AG10803 (cell line): ENCODE measurements at places on chromosomes 1 and 21.

DNA sequence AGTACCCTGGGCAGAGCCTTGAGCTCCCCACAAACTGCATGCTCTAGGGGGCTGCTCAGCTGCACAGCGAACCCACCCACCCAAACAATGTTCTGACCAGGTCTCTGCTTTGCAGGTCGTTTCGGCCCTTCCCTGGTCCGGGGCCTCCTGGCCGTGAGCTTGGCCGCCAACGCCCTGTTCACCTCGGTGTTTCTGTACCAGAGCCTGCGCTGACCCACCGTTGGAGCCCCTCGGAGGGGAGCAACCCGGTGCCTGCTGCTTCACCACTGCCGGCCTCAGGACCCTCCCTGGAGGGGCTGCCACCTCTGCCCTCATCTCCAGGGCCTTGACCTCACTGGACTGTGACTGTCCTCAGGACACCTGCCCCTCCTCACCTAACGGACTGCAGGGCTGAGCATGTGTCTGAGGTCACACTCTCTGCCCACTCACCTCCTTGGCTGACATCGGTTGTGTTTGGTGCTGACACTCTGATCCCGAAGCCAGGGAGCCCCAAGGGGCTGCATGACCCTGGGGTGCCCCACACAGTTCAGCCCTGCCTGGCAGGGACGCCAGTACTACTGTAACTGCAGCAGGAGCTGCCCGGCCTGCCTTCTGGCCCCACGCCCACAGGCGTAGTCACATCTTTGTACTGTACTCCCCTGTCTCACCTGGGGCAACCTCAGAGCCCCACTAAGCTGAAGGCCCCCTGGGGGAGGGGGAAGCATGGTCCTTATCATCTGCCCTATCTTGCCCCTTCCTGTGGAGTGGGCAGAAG, 24.3 kb downstream of the TMEM201 start:
- no peak for DNase-seq

GRCh38 chr1:44408632-44409602, 3.9 kb downstream of the RNF220 start:
- DNase-seq, result no peak

- DNase-seq, result peak; percentile 80
These were observed 180.4 kb downstream of the FGGY start for GRCh38 chr1:59477286-59477685.

DNA sequence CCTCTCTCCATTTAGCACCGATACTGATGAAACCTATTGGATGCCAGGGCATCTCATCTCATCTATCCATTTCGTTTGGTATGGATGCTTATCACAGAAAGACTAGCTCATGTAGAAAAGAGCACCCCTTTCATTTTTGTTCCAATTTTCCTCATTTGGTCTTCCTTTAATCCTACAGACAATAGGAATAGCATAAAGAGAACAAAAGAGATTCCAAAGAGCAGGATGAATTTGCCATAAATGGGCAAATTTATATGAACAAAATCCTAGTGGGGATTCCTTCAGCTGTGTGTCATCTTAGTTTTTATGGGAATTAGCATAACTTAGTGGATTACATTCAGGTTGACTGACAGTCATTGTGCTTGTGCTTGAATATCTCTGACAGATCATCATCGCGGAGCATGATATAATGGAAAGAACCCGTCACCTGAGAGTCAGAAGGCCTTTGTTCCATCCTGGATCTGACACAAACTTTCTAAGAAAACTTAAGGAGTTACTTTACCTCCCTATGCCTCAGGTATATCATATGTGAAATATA, 777.5 kb upstream of the ADGRL2 start:
- no peak for DNase-seq

DNA sequence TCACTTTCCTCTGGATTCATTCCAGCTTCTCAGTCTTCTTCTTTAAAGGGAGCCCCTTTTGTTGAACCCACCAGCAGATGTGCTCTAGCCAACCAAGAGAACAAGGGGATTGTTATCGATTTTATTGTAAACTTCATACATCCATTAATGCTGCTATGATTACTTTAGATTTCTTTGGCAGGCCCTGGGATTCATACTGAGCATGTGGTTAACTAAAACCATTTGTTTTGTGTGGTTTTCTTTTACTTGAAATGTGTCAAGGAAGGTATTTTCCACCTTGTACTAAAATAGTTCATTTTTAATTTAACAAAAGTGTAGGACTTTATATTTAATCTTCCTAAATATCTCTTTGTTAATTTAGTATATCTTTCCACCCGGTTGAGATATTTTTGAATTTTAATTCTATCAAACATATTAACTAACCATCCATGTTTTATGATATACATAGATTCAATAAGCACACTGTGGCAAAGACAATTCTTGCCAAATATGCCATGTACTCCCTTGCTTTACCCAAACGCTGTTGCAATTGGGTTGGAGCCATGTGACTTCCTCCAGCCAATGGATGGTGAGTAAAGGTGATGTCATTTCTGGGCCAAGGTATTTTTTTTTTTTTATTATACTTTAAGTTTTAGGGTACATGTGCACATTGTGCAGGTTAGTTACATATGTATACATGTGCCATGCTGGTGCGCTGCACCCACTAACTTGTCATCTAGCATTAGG, 74.2 kb upstream of the LRRC8D start:
- no peak for DNase-seq

DNA sequence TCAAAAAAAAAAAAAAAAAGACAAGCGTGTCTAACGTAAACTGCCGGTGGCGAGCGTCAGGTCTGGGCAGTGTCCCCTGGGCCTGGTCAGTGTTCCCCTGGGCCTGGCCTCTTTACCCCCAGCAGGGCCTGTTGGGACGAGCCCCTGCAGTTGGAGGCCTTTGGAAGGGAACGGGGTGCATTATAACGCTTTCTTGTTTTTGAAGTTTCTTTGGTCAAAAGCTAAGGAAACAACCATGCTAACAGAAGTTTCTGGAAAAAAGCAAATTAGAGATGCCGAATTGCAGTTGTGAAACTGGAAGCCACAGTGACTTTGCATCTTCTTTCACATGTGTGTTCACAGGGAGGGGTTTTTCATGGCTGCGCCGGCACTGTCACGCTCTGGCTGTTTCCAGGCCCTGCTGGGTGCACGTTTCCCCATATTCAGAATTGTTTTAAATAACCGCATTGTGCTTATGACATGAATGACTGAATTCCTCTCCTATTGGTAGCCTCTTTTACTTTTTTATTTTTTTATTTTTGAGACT, 16.0 kb downstream of the RRP1 start:
- DNase-seq, result no peak

GRCh38 chr1:25033828-25034705, 104.0 kb upstream of the RUNX3 start:
- no peak for DNase-seq

- DNase-seq, result no peak
These were observed 848 bp upstream of the APOBEC4 start for GRCh38 chr1:183653876-183654451.

GRCh38 chr1:203564024-203564423, 62.6 kb upstream of the ATP2B4 start:
- peak; percentile 51 for DNase-seq

GRCh38 chr21:15018382-15018781, 46.4 kb downstream of the NRIP1 start:
- DNase-seq, result no peak

DNA sequence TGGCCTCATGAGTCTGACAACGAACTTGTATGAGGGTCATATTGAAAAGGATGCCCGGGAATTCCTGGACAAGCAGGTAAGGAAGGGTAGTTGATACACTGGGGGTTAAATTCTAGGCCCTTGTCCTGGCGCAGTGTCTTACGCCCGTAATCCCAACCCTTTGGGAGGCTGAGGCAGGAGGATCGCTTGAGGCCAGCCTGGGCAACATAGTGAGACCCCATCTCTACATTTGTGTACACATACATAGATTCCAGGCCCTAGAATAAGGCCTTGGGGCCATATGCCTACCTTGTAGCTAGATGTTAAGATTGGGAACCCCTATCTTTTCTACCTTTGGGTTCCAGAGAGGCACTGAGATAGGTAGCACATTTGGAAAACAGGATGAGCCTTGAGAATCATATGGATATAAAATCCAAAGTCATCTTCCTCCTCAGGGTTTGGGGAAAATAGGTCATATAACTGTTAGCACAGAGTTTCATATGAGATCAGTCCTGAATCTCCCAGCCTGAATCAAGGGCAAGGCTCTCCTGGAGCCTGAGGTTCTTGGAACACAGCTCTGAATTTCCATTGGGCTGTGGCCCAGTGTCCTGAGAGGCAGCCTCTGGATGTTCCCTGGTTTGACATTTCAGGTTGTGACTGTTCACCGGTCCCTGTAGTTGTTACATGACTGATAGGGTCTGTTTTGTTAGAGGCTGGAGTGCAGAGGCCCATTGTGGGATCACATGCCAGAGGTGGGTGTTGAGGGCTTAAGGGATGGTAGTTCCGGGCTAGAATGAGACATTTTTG, 104.4 kb downstream of the PIK3R3 start:
- no peak for DNase-seq

DNA sequence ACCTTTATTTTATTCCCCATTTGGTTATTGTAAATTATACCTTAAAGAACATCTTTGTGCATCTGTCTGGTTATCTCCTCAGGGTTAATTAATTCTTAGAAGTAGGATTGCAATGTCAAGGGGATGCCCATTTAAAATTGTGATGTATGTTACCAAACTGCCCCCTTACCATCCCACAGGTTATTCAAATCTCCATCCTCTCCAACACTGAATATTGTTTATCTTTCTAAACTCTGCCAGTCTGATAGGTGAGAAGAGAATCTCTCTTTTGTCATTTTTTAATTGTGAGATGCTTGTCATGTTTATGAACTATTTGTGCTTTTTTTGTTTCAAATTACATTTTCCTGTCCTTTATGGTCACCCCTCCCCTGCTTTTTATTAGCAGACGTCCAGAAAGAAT, 55.8 kb downstream of the VWA5B1 start:
- DNase-seq, result no peak

- no peak for DNase-seq
These were observed 289.2 kb upstream of the RUNX1 start for GRCh38 chr21:35338281-35338680.

DNA sequence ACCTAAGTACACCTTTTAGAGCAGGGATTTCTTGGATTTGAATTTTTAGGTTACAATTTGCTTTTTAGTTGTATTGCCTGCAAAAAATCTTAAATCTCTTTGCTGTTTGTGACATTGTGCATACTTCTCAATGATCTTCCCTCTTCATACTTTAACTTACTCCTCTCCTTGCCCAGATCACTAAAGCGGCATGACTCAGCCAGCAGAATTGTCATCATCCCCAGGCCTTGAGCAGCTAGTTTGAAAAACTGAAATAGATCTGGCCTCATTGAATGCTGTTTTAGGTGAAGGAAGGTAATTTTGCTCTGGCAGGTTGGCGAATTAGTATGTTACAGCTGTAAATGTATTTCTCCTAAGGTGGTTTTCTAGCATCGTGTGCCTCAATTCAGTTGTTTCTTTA, 145.9 kb downstream of the RYR2 start:
- DNase-seq, result no peak

- no peak for DNase-seq
These were observed 14.4 kb upstream of the XCL1 start for GRCh38 chr1:168561989-168562388.

DNA sequence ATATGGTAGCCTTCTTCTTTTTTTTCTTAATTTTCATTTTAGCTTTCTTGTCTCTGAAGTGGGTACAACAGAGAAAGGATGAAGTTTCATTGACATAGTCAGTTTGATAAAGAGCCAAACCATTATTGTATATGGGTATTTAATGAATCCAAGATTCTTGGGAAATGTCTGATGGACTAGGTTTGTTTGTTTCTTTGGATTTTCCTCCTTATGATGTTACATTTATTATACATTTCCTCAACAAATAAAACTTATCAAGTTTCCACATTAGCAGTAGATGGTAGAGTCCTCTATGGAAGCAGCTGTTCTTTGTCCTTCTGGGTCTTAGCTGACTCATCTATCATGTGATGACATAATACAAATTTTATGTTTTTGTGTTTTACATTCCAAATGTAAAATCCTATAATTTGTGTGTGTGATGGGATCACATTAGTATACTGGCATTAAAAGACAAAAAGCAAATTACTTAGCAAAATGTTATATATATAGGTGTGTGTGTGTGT, 6.0 kb downstream of the COL24A1 start:
- DNase-seq, result peak; percentile 20

DNA sequence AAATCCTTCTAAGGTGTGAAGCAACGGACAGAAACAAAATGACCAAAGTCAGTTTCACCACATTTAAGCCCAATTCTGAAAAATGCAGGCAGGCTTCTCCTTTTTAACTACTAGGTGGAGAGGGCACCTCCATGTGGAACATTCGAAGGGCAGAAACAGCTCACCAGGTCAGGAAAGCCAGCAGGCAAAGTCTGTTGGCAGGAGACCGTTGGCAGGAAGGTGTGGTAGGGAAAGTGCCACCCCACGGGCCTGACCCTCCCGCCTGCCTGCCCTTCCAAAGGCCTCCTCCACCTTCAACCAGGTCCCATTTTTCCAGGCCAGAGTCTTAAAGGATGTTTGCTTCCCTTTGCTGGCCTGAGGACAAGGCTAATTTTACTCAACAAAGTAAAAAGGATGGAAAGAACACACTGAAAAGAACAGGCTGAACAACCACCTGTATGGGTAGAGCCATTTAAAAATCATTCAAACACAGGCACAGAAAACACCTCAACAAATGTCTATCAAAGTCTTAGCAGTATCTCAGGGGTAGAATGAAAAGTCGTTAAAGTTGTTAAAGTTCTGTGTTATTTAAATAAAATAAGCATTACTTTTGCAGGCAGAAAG, 26.4 kb downstream of the CAPZB start:
- DNase-seq, result no peak
